ENCODE measurements at places on chromosomes 6 and 20.

DNA sequence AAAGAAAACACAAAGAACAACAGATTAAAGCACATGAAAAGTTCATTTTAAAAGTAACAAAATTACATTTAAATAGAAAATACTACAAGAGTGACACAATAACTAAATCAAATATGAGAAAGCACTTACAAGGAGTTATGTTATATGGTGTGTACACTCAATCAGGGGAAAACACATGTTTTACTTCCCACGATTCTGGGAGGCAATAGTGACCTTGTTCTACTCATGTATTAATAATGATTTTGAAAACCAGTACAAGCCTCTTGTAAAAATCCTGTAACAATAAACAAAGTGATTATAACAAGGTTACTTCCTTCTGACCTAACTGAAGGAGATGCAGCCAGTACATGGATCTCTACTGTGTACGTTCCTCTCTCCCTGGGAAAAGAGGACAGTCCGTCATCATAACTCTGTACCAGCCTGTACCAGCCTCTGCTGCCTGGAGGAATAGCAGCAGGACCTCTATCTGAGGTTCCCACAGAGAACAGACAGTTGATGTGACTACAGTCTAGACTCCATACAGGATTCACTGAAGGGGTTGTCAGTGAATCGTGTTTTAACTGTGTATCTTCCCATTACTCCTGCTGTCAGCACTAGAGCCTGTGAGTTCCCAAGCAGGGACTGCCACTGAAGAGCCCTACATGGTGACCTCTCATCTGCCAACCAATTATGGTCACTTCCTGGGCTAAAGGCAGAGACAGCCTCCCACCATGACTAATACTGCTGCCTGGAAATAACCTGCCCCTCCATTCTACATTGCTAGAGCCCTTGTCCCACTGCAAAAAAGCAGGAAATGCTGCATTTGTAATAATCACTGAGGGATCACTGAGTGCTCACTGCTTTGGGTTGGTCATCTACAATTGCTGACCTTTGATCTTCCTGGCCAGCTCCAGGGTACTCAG lies 149.7 kb downstream of the KIF16B start:
- DNase-seq = no peak

DNA sequence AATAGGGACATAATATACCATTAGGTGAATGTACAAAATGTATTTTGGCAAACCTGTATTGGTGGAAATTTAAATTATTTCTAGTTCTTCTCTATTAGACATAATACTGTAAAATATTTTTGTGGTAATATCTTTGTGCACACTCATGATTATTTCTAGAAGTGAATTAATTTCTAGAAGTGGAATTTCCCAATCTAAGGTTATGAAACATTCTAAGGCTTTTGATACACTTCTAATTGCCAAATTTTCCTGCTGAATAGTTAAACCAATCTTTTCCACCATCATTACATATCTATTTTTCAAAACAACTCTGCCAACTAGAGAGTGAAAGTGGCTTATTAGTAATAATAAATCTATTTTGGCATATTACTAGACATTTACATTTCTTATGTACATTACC lies 1.8 kb upstream of the CCND3 start:
- no peak for DNase-seq

DNA sequence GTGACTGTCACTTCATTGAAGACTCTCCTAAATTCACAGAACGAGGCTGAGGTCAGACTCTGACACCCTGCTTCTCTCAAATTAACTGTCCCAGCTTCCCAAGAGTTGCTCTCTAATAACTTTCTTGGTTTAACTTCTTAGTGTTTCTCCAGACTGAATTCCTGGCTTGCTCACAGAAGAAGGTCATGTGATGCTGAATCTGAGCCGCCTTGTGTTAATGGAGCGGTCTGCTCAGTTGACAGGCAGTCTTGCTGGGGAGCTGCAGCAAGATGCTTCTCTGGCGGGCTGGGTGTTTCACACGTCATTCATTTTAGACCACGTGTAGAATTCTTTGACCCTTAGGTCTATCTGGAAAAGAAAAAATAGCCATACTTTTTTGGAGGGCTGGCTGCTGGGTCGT lies 107.3 kb downstream of the FOXO3 start:
- peak; percentile 76 for DNase-seq

GRCh38 chr6:40720375-40720748 lies 133.2 kb upstream of the LRFN2 start:
- no peak for DNase-seq

DNA sequence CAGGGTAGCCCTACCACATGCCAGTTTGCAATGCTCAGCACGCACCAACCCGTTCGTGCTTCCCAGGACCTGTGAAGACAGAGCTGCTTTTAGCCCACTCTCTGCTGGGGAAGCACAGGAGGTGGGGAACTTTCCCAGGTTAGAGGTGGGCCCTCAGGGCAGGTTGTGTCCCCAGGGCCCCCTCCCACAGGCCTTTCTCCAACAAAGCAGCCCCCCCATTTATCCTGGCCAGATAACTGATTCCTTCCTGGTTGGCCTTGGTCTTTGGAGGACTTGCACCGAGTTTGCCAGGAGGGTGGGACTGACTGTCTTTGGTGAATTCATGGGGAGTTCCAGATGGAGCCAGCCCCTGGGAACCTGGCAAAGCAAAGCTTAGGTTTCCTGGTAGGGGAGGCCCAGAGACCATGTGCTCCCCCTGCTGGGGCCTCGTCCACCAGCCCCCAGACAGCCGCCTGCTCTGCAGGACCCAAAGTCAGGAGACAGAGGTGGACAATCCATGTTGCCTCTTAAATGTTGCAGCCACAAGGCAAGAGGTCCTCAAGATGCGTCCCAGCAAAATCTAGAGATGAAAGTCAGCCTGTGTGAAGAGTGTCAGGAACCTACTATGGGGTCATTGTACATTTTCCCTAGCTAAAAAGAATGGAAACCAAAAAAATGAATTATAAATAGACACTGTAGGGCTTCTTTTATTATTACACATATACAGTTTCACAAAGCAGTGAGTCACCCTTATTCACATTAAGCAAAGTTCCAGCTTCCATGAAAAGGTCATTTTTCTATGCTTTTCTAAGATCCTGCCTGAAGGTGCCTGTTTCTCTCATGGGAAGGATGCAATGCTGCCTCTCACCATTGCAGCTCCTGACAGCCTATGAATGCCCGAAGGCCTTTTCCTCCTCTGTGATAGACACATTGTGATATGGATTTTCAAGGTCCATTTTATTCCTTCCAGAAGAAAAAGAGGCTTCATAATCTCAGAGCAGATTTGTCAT lies 497.8 kb downstream of the PREX1 start:
- peak; percentile 43 for DNase-seq

DNA sequence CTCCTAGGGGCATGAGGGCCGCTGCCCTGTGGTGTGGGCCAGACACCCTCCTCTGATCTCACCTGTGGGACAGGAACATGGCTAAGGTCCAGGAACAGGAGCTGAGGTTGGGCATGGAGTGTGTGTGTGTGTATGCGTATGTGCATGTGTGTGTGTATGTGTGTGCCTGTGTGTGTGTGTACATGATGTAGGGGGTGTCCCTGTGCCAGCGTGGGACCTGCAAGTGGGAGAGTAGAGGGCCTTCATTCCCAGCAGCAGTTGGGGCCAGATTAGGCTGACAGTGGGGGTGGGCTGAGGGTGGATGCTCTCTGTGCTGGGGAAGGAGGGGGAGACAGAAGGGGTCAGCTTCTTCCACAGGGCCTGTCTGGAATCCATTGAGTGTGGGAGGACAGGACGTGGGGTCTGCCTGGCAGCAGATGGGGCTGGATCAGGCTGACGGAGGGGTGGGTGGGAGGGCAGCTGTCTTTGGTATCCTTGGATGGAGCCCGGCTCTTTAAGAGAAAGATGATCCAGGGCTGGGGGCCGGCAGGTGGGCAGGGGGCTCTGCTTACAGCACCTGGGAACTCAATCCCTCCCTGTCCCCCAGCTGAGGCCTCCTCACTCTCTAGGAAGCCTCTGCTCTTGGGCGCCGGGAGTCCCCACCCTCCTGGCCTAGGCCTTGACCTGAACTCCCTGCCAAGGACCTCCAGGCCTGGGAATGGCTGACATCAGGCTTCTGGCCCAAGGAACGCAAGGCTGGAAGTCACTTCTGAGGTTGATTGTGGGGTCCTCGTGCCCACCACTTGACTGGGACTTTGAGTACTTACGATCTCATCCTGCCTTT lies 44.0 kb downstream of the SPDEF start:
- no peak for DNase-seq

DNA sequence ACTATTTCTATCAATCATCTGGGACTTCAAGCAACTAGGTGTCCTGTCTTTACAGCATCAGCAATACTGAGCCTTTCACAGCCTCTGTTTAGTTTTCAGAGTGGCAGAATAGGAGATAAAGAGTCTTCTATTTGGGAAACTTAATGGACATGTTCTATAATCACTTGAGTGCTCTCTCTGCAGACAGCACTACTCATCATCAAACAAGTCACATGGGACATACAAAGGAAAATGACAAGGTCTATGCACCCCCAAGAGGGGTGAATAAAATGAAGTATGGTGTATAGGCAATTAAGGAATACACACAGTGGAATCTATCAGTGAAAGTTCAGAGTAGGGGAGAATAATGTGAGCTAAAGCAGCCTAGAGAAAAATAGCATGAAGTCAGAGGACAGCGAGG lies 237.8 kb upstream of the THEMIS start:
- no peak for DNase-seq

DNA sequence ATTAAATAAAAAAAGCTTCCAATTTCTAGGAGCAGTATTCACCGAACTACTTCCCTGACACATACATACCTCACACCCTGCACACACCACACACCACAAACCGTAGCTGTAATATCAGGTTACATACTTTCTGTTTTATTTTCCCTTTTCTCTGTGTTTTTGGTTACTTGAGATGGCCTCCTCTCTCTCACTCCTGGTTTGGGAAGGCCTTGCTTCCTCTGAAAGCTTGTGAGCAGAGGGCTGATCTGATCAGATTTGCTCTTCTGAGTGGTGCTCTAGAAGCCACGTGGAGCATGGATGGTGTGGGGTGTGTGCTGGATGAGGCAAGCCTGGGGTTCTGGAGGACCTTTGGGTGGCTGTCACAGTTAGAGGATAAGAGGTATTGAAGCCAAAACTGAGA lies 20.9 kb downstream of the UTRN start:
- DNase-seq = no peak

DNA sequence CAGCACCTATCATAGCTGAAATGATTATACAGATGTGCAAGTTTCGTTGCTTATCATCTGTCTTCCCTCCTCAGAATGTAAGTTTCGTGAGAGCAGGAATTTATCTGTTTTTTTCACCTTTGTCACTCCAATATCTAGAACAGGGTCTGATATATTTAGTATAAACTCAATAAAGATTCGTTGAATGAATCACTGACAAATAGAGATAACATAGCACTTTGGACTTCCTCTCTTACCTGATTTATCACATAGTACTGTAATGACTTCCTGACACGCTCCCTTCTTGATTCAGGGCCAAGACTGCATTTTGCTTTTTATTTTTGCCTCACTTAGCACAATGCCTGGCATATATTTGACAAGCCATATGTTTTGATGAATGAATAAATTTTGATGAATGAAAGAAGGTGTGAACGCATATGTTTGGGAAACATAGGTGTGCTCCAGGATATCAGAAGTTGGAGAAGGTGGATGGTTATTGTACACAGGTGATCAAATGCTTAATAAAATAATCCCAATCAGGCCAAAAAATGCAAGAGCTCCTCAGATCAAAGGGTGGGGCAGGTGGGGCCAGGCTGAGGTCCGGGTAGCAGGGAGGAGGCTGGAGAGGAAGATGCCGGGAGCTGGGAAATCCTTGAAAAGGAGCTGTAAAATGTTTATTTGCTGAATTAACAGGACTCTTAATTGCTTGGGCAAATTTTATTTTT lies 33.0 kb downstream of the PIM1 start:
- no peak for DNase-seq

DNA sequence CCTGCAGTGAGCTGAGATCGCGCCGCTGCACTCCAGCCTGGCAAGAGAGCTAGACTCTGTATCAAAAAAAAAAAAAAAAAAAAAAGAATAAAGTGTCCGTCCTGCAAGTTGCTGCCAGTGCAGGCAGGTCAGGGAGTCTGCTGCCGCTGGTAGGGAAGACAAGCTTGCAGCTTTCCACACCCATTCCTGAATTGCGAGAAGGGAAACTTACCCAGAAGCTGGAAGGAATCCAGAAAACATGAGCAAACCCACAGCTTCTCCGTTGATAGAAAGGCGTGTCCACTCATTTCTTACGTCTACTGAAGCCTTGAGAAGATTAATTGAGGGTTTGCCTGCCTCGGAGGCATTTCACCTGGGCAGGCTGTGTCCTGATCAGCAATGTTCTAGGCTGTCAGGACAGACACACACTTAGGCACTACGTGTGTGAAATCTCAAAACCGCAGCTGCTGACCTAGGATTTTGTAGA lies 61.6 kb upstream of the DSP start:
- DNase-seq = peak; percentile 75
